ENCODE measurements at places on chromosomes 16 and 17.

GRCh38 chr16:50463581-50464324, 84.4 kb upstream of the NKD1 start:
- no peak for DNase-seq

- DNase-seq: no peak
These were observed 128.4 kb downstream of the ANKRD11 start for GRCh38 chr16:89361751-89362539.

- DNase-seq: no peak
These were observed 987 bp upstream of the HASPIN start for GRCh38 chr17:3722716-3723115.

DNA sequence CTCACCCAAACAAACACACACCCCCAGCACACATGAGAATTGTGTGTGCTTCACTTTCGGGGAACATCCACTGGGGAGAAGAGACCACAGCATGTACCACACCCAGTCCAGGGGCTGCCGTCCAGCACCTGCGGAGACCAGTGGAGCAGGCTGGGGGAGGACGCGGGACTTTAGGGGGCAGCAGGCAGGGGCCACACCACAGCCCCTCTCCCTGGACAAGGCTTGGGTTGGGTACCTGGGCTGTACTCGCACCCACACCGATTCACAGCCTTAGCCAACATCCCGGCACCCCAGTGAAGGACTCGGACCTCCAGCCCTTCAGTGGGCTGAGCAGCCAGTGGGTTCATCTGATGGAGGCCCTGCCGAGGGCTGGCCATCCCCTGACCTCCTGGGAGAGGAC, 63.3 kb downstream of the RBFOX3 start:
- no peak for DNase-seq

DNA sequence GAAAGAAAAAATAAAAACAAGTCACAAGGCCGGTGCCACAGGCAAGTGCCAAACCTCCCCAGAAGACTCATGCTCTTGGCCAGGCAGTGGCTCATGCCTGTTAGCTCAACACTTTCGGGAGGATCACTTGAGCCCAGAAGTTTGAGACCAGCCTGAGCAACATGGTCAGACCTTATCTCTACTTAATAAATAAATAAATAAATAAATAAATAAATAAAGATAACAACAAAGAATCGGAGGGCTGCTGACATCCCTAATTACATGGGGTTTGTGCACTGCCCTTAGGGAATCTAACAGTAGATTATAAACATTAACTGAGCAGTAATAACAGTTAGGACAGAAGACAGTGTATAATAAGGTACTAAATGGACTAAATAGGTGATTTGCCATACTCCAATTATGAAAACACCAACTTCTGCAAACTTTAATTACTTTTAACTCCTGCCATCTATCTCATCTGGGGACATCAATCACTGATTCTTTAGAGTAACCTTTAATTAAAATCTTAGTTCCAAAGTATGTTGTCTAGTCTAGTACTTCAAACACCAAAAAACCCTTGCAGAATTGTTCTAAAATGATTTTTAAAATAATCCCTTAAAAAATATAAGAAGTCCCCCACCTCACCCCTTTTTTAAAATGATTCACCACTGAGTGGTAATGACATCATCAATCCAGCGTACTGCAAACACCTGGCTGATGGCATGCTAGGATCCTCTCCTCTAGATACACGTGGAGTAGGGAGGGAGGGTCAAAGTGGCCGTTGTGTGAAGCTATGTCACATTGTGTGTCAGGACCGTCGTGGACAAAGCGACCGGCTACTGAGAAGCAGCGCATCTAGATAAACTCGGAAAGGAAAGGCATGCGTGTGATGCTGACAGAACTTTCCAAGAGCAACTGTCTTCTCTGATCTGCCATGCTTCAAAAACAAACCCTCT, 28.5 kb downstream of the CYTH1 start:
- DNase-seq: no peak

DNA sequence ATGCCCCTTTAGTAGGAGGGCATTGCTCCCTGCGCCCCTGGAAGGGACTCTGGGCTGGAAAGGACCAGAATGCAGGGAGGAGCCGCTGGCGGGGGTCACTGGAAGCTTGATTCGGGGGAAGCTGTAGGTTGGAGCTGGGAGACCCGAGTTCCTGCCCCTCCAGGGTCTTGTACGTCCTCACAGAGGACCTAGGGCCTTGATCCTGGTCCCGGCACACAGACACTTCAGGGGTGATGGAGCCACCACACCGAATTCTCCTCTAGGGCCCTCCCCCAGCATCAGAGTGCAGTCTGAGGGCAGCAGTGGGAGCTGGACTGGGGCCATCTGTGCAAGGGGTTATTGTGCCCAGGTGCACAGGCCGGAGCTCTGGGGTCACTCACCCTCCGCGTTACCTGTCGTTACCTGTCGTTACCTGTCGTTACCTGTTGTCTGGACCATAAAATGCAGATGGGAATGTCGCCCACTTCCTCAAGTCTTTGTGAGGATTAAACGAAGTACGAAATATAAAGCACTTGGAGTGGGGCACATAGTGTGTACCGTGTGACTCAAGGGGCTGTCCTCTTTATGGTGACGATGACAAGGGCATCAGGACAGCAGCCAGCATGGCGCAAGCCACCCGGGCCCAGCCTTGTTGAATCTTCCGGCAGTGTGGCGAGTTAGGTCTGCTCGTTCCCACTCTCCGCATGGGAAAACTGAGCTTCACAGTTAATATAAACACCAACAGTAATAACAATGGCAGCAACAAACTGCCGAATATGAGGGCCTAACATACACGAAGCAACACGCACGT, 48.6 kb downstream of the CMIP start:
- DNase-seq: no peak
